Cerebellum (tissue), 4 donors: ENCODE measurements at places on chromosomes 7 and 10.
A peak's percentile ranks its signal among the peaks of the same experiment; 100 is the strongest.

DNA sequence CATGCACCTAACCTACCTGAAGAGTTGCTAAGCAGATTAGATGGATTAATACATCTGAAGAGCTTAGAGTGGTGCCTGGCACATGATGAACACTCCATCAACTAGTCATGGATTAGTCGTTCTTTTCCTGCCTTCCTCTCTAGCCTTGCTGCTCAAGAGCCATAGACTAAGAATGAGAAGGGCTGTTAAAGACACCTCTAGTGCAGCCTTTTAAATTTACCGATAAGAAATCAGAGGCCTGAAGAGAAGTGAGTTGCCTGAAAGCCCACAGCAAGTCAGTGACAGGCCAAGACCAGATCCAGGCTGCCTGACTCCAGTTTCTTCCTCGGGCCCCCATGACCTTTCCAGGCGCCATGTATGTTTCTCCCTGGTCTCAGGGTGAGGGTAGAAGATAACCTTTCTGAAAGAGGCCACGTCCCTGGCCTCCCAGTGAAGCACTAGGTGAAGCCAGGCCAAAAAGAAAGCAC lies 6.5 kb downstream of the TSPAN15 start:
- DNase-seq: no peak

DNA sequence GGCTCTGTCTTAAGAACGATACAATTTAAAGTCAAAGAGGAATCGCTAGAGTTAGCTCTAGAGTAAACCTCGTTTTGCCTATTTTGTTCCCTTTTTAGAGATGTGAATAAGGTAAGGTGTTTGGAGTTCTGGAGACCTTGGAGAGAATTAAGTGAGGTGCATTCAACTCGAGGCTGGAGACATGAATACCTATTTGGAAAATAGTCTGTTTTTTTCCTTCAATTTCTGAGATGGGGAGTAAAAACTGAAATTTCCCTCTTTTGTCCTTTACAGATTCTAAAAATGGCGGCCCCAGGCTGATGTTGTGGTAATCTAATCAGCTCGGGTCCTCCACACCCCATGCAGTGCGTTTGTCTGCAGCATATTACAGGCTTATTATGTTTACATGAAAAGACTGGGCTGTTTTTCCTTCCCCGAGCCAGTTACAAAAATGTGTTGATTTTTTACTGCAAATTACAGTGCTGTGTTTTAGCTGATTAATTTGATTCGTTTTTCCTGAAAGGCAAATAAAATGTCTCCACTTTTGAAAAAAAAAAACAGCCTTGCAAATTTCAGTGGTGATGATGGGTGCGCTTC lies 1.5 kb downstream of the KMT2E start:
- peak; percentile 34 for DNase-seq

DNA sequence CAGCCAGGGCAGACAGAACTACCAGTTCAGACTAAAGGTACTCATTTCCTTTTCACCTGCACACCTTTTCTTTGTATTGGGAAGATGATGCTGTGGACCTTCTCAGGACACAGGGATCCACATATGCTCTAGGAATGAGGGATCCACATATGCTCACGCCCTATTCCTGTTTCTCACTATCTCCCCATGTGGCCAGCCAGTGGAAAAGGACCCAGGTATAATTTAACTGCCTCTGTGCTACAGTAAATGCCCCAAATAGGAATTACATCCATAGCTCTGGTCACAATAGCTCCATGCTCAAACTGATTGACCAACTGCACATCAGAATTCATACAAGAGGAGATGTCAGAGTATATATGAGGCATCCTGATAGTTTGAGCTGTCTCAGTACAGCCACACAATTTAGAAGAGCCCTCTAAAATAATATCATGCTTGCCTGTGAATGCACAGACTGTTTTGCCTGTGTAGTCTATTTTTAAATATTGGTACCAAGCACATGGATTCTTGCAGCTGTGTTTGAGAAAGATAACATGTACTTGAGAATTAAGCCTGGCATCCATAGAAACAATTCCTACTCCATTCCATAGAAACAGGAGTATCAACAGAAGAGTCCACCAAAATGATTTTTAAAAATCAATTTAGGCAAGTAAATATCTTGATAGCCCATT lies 43.7 kb downstream of the CTTNBP2 start:
- DNase-seq: no peak

- no peak for DNase-seq
Observed at GRCh38 chr10:117621795-117622420, 79.4 kb downstream of the EMX2 start.

GRCh38 chr10:102264371-102264770 lies 19.0 kb downstream of the GBF1 start:
- DNase-seq: no peak

- no peak for DNase-seq
Observed at GRCh38 chr10:122311716-122312115, 40.6 kb downstream of the BTBD16 start.

- DNase-seq: no peak
Observed at GRCh38 chr10:32687546-32687945, 241.6 kb downstream of the CCDC7 start.

DNA sequence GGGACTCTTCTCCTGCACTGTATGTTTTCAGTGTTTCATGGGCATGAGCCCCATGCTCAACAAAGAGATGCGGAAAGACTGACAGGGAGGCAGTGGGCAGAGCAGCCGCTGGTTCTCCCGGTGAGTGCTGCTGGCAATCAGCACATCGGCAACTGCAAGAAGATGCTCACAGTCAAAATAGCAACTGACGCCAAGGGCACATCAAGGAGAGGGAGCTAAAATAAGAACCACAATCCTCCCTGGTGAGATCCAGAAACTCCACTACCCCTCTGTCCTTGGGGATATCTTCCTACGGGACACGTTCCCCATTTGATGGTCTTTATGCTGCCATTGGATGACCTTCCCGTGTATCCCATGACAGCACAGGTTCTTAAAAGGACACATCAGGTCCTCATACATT lies 28.9 kb upstream of the SVIL start:
- no peak for DNase-seq

DNA sequence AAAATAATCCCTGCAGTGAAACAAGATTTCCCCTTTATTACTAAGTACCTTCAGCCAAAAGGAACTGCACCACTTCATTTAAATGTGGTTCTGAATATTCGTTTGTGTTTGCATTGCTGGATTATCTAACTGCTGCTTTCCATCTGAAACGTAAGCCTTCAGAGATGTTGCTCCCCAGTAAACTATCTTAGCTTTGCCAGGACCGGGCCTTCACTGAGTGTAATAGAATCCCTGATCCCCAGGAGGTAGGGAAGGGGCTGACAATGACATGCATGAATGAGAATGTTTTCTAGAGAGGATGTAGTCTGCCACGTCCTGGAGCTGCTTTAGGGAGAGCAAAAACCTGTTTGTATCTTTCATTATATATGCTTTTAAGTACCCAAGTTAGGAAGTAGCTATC lies 19.5 kb upstream of the INSYN2A start:
- no peak for DNase-seq

DNA sequence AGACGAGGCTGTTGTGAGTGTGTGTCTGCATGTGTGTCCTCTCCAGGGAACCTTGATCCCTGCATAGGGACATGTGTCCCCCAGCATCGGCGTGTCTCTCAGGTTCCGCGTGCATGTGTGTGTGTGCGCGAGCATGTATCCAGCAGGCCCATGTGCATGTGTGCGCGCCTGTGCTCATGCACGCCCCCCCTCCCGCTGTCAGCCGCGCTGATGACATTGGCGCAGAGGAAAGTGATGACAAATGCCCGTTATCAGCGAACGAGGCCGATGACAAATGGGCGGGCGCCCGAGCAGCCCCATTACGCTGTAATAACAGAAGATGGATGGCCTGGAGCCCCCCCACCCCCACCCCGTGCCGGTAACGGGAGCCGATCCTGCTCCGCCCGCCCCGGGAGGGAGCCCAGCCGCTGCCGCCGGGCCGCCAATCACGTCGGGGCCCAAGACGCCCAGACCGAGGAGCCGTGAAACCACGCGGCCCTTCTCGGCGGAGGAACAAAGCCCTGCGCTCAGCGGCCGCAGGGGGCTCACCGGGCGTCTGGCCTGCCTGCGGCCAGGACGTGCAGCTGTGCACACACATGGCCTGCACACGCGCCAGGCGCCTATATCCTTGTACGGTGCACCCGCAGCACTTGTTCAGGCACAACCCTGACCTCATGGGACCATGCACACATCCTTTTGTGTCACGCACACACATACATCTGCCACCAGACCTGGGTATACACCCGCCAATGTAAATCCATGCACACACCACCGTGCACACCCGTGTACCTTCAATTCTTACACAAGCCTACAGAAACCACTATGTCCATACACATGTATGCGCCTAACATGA lies 21.5 kb downstream of the POLL start:
- peak; percentile 59 for DNase-seq

GRCh38 chr10:6343305-6344010 lies 140.7 kb downstream of the PFKFB3 start:
- DNase-seq: no peak

DNA sequence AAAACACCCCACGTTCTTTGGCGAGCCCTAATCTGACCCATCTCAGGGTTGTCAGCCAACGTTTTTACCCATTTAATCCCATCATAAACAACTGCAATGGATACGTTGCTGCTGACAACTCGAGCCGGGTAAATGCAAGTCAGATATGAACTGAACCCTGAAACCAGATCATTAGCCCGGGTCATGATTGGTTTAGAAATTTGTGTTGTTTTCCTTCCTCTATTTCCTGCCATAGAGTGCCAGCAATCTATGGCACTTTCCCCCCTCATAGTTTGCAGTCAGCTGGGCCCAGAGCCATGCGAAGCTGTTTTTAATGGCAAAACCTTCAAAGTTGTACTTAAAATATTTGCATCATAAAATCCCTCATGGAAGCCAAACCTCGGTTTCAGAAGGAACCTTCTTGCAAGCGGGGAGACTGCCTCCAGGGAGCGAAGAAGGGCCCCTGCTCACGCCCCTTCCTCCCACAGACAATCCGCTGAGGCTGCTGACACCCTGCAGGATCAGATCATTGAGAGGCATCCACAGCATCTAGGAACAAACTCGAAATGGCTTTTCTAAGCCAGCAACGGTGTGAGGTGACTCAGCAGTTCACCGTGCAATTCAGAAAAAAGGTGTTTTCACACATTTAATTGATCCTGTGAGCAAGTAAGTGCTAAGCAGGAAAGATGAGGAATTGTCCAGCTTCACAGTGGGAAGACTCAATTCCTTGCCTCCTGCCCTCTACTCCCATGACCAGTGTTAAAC lies 710.1 kb downstream of the PARD3 start:
- no peak for DNase-seq

- DNase-seq: no peak
Observed at GRCh38 chr7:142508251-142508650, 241.0 kb upstream of the PRSS1 start.

DNA sequence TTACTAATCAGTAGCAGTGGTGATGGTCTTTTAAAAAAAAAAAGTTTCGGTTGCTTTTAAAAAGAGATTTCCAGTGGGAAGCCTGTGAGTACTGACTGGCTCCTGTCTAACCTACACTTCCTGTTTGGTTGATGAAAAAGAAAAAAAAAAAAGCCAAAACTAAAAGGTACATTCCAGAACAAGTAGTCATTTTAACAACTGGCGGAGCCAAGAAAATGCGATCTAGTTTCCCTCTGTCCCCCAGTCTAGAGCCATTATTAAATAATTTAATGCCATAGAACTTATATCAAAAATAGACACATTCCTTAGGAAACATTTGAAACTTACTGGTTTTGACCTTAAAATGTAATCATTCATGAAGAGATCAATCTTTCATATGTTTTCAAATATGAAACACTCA lies 254.2 kb upstream of the C7orf33 start:
- no peak for DNase-seq

DNA sequence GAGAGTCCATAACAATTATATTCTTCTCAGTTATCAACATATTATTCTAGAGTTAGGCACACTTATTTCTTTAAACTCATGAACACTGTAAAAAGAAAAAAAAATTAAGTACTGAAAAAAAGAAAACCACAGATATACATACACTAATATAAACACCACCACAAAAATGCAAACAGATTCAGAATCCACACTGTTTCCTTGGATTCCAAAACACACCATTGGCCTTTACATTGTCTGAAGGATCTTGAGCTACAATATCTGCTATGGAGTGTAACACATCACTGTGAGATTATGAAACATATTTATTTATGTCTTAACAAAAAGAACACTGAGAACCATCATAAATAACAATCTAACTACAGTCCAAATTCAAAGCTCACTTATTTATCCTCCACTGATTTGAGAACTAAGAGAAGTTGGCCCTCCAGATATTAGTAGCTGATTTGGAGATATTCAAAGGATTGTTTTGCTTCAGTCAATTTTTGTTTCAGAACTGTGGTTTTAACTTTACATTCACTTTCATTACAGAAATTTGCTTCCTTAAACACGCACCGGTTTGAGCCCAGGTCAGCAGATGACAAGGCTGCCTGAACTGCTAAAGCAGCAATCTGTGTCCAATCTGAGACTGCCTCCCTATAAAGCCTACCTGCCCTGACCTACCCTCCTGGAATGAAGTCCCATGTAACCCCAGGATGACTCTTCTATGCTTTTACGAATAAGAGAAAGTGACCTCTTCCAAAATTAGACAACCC lies 47.0 kb upstream of the CDK1 start:
- no peak for DNase-seq

- DNase-seq: no peak
Observed at GRCh38 chr10:116831790-116832189, 17.5 kb upstream of the ENO4 start.

DNA sequence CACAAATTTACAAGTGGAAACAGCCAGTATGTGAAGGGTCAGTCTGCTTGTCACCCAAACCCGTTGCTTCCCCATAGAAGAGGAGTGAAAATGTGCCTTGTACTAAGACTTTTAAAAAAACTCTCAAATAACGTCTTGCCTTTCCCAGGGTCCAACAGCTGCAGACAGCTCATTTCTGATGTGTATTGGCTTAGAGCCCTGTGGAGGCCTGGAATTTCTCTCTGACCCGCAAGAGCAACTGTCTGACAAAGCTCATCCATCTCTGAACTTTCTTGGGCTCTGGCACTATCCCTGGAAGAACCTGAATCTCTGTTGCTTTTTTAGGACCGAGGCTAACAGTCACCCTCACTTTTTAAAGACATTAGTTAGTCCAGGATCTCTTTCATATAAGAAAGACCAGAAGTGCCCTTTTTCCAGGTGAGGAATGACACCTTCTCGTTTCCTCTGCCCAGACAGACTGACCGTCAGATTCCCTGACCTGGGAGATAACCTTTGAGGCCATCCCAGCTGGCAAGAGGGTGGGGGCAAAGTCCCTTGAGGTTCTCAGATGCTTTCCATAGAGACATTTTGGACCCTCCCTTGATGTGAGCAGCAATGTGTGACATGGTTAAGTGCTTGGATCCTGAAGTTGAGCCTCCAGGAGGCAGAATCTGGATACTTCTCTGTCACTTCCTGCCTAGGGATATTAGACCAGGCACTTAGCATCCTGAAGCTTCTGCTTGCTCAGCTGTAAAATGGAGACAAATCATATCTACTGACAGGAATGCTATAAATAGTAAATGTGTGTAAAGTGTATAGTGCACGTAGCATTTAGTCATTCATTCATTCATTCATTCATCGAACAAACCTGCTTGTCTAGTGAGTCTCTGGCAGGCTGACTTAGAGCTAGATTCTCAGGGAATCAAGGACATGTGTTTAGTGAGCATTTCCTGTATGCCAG lies 4.5 kb upstream of the NODAL start:
- DNase-seq: no peak
